ENCODE measurements at places on chromosomes 12 and 14.

- no peak for DNase-seq
These were observed 180.6 kb upstream of the EEA1 start for GRCh38 chr12:93109551-93110203.

DNA sequence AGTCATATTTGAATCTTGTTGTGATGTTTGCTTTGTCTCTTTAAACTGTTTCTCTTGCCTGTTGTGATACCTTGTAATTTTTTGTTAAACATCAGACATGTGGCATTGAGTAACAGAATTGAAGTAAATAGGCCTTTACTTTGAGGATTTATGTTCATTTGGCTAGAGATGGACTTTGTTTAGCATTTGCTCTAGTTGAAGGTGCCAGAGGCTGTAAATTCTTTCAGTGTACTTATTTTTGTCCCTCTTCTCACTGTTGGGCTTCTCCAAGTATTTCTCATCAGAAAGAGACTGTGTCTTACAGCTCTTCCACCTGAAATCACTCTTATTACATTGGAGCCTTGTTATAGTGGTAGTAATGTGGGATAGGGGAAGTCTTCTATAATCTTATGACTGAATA lies 175.8 kb downstream of the LRFN5 start:
- DNase-seq = no peak

DNA sequence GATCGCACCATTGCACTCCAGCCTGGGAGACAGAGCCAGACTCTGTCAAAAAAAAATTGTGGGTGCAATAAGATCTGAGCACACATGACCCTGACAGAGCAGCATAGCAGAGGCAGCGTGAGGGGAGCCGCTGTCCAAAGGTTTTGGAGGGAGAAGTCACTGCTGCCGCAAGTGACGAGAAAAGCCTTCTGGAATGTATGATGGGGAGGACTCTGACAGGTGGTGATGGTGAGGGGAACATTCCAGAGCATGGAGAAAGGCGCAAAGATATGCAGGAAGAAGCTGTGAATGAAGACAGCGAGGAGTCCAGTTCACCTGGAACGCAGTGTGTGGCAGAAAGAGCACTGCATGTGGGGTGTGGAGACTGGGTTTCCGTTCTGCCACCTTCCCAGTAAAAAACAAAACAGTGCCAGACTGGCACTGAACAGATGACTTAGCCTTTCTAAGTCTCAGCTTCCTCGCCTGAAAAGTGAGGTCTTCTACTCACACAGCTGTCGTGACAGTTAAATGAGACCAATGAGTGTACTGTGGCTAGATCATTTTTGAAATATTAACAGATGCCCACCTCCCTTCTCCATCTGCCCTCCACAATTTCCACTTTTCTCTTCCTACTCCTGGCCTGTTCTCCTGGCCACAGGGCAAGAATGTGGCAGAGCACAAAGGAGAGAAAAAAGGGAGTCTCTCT lies 53.4 kb upstream of the PTHLH start:
- DNase-seq = no peak

DNA sequence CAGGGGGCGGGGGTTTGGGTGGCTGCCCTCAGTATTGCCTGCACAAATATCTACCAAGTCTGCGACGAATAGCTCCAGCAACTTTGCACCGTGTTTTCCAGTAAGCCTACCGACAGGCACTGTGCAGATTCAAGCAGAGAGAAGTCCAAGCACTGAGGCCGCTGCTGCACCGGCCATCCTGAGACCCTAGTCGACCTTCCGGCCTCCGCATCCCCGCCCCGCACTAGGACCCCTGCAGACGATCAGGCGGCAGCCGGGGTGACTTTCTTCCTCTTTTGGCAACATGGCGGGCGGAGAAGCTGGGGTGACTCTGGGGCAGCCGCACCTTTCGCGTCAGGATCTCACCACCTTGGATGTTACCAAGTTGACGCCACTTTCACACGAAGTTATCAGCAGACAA lies at the start of gene EIF2S3B:
TSS of gene EIF2S3B (plus strand) at position 271 of the 400 bp plus-strand sequence. CDS start at position 284, 13 bp downstream.
- no peak for DNase-seq

DNA sequence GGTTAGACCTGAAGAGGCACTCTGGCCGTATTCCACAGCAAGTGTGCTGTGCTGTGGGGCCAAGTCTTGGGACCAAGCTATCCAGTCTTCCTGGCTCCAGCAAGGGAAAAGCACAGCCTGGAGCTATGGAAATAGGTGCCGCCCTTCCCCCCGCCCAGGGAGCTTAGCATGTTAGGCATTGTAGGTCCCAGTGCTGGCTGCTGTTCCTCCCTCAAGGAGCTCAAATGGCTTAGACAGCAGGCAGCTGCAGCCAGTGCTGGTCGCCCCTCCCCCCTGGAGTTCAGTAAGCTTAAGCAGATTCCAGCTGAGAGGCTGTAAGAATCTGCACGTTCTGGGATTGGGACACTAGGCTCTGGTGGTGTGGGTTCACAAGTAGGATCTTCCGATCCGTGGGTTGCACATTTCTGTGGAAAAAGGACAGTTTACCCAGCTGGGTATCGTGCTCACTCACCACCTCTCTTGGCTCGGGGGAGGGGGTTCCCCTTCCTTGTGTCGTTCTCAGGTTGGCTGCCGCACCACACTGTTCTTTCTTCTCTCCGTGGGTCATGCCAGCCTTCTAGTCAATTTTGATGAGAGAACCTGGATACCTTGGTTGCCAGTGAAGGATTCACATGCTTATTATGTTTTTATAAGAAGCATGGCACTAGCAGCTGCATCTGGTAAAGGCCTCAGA lies 127.3 kb downstream of the CNTN1 start:
- no peak for DNase-seq

DNA sequence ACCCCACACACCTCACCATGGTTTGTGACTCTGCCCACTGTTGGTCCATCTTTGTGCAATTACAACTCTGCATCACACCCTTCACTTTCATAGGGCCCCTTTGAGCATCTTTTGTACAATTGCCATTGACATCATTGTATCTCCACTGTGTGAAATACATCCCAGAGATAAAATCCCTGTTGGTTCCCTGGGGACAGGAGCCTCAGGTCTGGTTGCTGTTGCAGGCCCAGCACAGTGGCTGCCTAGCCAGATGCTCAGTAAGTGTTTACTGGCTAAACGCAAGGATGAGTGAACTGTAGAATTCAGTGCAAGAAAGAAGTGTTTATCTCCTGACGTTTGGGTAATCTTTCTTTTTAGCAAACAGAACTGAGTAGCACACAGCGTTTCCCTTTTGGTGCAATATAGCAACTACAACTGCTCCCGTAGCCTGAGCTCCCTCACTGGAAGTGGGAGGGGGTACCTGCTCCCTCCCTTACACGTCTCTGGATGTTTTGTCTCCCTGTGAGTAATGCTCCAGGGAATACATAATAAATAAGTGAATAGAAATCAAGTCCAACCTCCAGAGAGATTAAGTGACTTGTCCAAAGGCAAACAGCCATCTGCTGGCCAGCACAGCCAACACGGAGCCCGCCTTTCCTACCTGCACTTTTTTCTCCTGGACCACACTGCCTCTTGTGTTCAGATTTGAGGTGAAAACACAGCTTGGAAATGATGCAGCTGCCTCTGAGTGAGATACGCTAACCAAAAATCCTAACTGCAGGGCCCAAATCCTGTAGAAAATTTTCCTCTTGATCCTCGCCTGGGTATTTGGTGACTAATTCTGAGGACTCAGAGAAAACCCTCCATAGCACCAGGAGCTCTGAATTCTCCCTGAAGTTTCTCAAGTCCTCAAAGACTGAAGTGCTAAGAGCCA lies 27.4 kb downstream of the GALNT16 start:
- no peak for DNase-seq

DNA sequence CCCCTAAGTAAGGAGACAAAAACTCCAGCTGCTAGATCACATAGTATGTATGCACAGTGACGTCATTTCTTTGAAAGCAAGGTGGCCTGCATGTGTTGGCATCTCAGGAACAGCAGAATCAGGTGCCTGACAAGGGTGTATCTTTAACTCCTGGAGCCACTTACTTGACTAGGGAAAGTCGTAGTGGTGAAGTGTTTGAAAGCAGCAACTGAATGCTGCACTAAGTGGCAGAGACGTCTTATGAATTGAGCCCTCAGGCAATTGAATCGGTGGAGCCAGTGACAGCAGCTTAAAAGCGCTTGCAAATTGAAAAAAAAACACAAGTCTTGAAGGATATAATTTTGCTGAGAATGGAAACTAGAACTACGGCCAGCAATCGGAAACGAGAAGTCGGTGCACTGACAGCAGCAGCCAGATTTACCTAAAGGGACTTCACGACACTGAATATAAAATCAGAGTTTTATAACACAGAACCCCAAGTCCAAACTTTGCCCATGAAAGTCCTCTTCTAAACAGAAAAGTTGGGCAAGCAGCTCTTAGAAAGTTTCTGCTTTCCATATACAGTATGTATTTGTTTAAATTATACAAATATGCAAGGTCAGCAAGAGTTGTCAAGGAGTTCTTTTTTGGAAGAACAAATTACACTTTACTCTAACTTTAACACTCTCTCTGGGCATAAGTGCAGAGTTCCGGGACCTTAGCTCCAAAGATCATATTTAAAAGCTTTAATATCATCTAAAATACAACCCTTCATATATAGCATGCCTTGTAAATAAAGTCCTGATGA lies 1.1 kb downstream of the IGF1 start:
- no peak for DNase-seq

DNA sequence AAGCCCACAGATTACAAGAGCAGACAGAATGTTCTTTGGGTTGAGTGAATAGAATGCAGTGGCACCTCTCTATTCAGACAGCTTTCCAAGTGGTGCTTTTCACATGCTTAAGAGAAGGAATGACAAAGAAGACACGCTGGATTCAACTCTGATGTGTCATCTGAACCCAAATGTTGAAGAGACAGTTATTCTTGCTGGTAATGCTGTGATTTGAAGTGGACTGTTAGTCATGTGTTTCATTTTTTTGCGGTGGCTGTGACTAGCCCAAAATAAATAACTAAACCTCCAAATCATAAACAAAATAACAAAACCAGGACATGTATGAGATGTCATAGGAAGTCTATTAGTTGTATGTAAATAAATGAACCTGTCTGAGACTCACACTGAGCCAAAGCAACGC lies 391.8 kb upstream of the PRICKLE1 start:
- DNase-seq = no peak

GRCh38 chr12:109777544-109777943 lies 55.7 kb downstream of the TRPV4 start:
- DNase-seq = peak; percentile 33

- no peak for DNase-seq
These were observed 41.2 kb downstream of the BEGAIN start for GRCh38 chr14:100546051-100546443.

DNA sequence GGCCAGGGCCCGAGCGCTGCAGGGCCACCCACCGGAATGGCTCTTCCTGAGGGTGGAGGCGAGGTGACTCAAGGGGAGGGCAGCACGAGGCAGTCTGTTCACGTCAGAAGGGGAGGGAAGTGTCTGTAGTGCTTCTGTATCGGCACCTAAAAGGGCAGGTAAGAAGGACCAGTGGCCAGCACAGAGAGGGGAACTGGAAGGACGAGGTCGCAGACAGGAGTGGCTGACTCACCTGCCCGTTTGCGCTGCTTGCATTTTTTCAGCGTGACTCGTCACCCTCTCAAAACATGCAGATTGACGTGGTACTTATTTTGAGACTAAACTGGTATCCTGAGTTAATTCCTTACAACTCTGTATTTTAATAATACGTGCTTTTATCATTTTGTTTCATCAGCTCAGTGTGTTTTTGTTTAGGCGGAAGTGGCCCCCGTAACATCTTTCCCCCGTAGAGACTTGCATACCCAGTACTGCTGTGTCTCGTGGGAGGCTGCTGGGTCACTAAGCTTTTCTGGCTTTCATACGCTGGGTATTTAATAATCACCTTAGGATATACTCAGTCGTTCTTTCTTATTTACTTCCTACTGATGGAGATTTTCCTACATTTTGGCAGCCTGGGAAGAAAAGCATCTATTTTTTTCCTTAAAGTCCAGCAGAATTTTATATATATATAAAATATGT lies 26.4 kb downstream of the SFSWAP start:
- no peak for DNase-seq

DNA sequence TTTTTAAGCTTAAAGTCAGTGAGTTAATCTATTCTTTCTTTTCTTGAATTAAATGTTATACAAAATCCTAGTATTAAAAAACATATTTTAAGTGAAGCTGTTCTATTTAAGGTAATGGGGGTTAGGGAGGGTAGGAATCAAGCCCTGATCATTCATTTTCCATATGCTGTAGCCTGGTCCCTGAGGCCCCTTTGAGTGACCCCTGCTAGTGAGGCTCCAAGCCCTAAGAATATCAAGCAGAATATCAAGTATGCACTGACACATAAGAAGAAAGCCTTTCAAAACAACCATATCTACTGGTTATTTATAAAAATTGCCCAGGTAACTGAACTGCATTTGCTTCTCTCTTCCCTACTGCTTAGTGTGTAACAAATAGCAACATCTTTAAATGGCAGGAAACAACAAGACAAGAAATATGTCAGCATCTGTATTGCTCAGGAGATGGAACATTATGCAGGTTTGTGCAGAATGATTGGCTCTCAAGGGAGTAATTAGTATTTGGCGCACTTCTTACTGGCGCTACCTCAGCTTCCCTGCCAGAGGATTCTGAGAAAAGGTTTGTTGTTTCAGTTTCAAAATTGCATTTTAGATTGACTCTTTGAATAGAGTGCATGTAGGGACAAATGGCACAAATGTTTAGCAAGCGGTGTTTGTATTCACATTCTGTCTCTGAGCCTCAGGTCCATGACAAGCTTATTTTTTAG lies 223.0 kb downstream of the DUSP6 start:
- no peak for DNase-seq

DNA sequence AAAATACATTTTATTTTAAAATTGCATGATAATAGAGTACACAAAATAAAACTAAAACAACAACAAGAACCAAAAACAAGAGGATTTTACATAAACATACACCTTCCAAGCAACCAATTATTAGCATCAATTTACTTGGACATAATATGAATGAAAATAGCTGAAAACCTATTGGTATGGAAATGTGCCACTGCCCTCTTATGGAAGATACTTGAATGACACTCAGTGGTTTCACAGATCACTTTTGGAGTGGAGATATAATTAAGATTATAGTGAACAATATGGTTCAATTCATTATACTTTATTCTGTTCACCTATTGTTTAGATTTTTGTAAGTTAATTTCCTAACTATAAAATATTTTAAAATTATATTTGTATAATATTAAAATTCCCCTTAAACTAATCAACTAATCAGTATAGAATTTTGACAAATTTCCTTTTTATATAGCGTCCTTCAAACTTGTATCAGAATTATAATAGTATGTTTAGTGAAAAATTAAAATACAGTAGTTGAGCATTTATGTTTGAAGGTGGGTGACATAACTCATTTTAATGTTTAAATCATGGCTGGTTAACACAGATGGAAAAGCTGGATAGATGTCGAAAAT lies 70.1 kb downstream of the SLC6A15 start:
- peak; percentile 55 for DNase-seq

- DNase-seq = no peak
These were observed 266.3 kb downstream of the ZFP36L1 start for GRCh38 chr14:68526512-68527091.

DNA sequence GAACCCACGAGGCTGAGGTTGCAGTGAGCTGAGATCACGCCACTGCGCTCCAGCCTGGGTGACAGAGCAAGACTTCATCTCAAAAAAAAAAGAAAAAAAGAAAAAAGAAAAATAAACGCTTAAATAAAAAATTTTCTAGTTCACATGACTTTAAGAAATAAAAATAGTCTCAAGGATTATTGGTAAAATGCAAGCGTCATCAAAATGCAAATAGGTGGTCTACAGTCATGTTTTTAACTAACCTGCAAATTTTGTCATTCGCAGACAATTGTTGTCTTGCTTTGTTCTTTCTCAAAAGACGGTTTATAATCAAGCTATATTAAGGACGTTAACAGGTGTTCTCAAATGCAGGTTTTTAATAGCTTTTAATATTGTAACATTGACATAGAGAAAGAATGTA lies 22.4 kb downstream of the TXNRD1 start:
- no peak for DNase-seq
